ENCODE measurements at places on chromosomes 1 and 21.

- DNase-seq, result no peak
These were observed 47.1 kb upstream of the TLR5 start for GRCh38 chr1:223189903-223190724.

DNA sequence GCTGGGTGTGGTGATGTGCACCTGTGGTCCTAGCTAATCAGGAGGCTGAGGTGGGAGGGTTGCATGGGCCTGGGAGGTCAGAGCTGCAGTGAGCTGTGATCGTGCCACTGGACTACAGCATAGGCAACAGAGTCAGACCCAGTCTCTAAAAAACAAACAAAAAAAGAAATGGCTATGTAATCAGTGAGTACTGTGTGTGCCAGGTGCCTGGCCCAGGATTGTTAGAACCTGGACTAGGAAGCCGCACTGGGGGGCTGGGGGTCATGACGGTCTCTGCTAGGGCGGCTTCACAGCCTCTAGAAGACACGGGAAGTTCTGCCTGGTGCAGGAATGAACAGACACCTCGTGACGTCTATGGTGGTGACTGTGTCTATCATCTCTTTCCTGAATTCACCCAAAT lies 8.5 kb downstream of the TMEM9 start:
- no peak for DNase-seq

DNA sequence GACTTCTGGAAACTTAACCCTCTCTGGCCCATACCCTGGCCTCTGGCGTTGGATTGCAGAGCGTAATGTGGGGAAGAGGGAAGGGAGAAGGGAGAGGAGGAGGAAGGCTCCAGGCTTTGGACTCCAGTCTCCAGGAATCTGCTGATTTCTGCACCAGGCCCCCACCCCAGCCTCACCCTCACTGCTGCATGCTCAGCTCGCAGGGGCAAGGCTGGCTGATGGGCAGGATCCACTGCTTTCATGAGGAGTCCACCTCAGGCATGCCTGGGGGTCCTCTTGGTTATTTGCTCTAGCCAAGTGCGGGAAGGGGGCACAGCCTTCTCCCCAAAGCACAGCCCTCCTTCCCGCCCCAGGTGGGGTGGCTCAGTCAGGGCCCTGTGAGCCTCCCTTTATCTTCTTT lies 3.7 kb downstream of the OLFML3 start:
- no peak for DNase-seq

GRCh38 chr1:14246471-14246870 lies 352.0 kb upstream of the KAZN start:
- DNase-seq, result no peak

DNA sequence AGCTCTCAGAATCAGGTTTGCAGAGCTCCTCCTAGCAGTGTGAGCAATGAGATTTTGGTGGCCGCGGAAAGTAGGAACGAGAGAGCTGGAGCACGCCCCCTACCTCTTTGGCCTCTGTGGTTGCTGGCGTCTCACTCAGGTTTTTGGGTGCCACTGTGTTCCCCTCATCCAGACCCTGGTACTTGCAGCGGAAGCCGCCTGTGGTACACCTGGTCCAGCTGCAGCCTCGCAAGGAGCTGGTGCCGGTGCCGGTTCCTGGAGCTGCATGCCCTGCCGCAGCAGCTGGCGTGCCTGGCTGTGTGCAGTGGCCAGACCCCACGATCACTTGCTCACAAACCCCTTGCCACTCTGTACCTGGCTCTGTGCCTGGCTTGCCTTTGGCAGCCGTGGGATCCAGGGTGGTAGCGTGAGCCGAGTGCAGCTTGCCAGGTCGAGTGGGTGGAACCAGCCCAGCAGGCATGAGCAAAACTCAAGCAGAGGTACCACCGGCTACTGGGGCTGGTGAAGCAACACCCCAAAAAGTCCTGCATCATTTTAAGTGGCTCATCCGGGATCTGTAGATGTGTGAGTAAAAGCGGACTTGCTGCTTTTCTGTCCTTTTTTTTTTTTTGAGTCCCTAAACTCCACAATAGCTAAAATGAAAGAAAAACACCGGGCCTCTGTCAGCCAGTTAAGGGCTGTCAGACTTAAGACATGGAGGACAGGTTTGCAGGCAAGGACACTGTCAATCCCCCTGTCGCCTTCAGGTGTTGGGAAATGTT lies 844.9 kb downstream of the KCNT2 start:
- DNase-seq, result no peak

DNA sequence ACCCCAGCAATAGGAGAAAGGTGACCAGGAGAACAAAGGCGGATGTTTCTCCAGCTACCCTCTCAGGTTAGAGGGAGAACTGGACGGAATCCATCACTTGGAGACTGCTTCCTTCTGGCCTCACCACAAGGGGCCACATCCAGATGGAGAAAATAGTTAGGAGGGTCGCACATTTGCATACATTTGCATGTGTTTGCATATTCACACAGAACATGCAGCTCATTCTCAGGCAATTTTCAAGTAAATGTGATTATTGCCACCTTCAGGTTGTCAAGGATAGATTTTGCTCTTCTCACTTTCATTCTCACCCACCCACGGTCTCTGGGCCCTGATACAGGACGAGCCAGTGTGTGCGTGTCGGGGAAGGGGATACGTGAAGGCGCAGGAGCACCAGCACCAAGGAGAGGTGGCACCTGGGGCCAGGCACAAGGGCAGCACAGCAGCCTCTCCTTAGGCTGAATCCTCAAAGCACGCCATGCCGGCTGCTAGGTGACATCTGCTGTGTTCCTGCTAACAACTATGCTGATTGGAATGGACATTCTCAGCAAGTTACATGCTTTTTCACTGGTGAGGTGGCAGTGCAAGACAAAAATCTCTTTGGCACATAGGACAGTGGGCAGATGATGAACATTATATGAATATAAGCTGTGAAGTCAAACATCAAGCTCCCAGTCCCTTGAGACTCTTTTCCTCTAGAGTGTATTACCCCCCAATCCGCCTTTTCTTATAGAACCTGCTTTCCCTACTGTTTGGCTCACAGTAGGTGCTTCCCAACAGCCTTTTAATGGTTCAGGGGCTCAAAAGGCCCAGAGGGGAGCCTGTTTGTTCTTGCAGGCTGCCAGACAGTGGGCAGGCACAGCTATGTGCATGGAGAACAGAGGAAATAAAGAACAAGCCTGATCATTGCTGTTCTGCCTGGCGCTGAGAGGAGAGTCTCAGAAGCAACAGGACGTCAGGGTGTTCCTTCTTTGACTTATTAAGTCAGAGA lies 14.3 kb downstream of the ACKR1 start:
- no peak for DNase-seq

DNA sequence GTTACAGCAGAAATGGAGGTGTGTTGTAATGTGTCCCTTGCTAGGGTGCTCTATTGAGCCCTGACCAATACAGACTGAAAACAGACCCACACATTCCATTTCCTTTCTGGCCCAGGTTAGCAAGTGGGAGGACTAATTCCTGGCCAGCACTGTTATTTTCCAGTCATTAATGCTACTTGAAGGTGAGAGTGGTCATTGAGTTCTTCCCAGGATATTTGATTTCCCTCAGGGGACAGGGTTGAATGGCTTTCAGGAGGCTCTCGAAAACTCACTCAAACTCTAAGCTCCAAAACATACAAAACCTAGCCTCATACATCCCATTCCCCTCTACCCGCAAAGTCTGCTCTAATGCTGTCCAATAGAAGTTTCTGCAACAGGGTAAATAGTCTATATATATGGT lies 6.2 kb downstream of the LRRC52 start:
- no peak for DNase-seq

DNA sequence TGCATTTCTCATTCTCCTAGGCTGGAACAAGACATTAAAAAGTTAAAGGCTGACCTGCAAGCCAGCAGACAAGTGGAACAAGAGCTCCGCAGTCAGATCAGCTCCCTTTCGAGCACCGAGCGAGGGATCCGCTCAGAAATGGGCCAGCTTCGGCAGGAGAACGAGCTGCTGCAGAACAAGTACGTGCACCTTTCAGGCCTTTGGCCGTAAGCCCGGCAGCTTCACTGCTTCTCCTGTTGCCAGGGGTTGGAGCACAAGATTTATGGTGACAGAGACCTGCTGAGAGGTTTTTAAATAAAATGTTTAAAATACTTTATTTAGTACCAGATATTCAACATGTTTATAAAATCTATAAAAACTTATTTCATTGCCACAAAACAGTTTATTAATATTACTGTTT lies 53.4 kb downstream of the MACO1 start:
- DNase-seq, result no peak

DNA sequence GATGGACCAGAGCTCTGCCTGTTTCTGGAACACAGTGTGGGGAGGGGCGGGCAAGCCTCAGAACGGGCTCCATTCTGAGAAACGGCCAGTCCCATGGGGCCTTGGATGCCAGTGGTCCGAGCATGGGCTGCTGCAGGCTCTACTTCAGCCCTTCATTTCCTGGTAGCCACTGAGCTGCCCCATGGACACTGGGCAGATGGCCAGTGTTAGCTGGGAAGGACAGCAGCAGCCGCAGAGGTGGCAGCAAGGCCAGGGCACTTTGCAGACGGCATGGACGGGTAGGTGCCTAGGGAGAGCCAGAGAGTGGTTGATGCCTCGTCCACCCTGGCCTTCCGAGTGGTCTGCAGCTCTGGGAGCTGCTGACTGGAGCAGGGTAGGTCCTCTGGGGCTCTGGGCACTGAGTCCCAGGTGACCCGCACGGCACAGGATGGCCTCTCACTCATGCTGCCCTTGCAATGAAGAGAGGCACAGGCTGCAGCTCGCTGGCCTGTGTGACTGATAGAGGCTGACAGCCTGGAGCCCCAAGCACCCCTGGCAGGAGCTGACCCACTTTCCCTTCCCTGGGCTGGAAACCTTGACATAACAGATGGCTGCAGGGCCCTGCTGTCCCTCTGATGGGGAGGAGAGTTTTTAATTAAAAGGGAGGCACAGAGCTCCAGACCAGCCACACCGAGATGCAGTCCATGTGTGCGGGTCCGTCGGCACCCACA lies 87.7 kb upstream of the COL6A1 start:
- no peak for DNase-seq

- peak; percentile 11 for DNase-seq
These were observed 29.3 kb downstream of the PRDX6 start for GRCh38 chr1:173506437-173506836.

DNA sequence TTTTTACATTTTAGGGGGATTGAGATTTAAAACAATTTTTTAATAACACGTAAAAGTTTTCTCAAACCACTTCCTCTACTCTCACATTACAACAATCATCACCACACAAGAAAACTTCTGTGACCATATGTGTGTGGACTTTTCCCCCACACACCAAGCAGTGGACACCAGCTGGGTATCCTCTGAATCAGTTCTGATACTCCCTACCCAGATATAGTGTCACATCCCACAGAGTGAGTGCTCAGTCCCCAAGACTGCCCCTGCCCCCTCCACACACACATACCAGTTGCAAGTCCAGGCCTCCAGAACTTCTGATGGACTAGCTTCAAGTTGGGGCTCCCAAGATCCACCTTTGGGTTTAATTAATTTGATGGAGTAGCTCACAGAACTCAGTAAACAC lies 53.3 kb upstream of the QSOX1 start:
- DNase-seq, result no peak

- no peak for DNase-seq
These were observed 2.4 kb upstream of the RHBG start for GRCh38 chr1:156366378-156367166.

DNA sequence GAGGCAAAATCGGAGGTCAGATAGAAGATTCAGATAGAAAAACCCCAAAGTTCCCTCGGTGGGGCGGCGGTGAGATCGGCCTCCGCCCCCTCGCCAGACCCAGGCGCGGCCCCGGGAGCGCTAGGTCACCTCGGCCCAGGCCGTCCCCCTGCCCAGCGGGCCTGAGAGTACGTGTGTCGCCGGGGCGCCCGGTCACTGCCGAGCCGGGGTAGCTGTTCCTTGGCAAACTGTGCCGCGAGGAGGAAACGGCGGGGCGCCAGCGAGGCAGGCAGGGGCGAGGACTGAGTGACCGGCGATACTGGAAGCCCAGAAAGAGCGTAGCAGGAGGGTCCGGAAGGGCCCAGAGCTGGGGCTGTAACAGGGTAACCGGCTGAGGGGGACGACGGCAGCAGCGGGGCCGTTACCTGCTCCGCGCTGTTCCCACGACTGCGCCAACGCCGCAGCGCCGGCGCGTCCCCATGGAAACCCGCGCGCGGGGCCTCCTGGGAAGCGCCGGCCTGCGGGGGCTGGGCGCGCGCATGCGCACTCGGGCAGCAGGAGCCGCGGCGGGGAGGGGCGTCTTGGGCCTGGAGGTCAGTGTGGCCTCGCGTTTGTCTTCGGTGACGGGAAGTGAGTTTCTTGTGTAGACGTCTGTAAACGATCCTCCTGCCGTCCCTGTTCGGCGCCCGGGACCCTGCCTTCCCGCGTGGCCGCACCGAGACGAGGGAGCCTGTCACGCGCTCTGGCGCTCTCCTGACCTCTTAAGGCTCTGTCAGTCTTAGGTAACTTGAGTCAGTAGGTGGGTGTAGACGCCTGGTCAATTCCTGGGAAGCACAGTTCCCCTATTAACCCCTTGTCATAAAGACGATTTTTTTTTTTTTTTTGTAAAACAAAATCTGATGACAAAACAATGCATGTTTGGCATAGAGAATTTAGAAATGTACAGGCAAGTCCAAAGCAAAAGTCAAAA lies at the start of gene LCA5L:
TSS of gene LCA5L (minus strand) at position 458 of the 949 bp plus-strand sequence. CDS start 17,285 bp downstream, outside the sequence.
- peak; percentile 96 for DNase-seq

- DNase-seq, result no peak
These were observed 59.0 kb upstream of the RUNX3 start for GRCh38 chr1:24989082-24989481.

DNA sequence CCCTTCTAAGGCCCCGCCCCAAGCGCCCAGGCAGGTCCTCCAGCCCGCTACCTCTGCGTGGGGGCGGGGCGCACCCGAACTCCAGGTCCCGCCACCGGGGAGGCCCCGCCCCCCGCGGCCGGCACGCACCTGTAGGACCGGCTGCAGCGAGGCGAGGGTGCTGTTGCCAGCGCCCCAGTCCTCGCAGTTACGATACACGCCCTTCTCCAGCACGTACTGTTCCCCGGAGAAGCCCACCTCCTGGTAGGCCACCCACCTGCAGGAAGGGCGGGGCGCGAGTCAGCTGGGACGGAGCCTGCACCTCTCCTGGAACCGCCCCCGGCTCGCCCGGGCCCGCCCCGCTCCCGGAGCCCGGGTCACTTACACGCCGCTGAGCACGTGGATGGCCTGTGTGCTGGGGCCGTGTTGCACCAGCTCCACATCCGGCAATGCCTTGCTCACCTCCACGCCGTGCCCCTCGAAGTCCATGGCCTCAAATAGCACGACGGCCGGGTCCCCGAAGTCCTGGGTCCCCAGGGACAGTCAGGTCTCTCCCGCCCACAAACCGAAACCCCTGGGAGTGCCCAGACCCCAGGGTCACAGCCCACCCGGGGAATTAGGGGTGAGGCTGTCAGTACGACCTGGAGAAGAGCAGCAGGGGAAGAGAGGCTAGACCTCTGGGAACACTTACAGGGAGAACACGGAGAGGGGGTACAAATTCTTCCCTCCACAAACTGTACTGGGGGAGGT lies 17.3 kb downstream of the CRYBG2 start:
- DNase-seq, result peak; percentile 59

- peak; percentile 78 for DNase-seq
These were observed 777.3 kb downstream of the LTN1 start for GRCh38 chr21:28215214-28215954.

DNA sequence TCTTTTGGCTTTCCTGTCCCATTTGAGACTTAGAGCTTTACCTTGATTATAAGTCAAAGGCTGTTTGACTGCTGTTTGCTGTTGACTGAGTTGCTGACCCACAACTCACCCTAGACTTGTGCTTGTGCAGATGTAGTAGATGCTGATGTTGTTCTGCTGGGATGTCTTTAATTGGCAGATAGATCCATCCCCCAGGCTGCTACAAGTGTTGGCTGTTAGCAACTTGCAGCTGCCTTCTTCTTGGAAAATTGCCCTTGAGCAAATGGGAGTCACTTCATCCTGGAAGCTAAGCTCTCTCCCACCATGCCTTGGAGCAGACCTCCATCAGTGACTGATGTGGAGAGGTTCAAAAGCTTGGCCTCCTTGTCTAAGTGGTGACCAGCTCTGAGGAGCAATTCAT lies 139.3 kb upstream of the KIAA0040 start:
- no peak for DNase-seq
